ENCODE measurements at places on chromosomes 3 and 15.

GRCh38 chr15:64742385-64742784 is 33.0 kb downstream of the RBPMS2 start:
- DNase-seq = no peak

GRCh38 chr15:38611228-38611627 is 46.6 kb upstream of the RASGRP1 start:
- DNase-seq = no peak

DNA sequence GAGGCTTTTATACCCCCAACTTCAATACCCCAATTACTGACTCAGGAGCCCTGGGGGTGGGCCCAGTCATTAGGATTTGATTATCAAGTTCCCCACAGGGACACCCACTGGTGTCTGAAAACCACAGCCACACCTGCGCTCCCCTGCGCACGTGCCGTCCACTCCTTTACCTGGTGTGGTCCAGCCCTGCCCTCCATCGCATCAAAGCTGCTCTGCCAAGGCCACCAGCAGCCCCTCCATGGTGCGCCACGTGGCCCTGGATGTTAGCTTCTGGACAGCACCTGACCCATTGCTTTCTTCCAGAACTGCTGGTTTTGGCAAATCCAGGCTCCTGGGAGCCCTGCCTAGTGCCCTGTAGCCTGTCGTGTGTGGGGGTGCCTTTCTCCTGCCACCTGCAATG is 136.3 kb downstream of the NSMCE3 start:
- no peak for DNase-seq

DNA sequence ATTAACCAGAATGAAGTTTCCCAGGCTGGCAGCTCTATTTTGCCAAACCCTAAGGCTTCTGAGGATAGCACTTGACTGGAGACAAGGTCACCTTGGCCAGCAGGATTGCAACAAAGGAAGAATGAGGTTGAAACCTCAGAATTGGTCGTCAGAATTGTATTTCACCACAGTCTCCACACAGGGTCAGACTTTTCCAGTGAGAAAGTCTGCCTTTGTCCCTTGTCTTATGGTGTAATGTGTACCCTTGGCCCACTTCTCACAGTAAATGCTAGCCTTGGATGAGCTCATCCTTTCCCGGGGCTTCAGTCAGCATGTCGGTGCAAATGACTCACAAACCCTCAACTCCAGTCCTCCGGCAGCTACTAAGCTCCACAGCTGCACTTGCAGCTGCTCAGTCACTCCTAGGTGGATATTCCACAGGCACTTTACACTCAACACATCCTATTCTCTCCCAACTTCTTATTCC is 19.7 kb downstream of the SSR3 start:
- peak; percentile 18 for DNase-seq

All from cerebellum (tissue), 4 donors.